ENCODE measurements at places on chromosomes 3 and 15. TPM values are rescaled to one million over a fixed set of nuclear protein-coding genes. Genes with fewer than 3 reads are reported as not detected.

DNA sequence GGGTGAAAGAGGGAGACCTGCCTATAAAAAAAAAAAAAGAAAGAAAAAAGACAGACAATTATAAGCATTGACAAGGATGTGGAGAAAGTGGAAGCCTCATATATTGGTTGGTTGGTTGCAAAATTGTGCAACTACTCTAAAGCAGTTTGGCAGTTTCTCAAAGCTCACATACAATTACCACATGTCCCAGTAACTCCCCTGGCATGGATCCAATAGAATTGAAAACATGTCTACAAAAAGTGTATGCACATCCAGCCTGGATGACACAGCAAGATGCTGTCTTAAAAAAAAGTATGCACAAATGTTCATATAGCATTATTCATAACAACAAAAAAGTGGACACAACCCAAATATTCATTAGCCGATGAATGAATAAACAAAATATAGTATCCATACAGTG lies 19.5 kb downstream of the SETMAR start:
- H3K4me1 ChIP-seq: peaks cover 4% of the 10 kb centered on the region
- H3K27ac ChIP-seq: no peak overlapping the region
- peaks cover 6% of the 10 kb centered on the region for H3K36me3 ChIP-seq
- no peak for DNase-seq

DNA sequence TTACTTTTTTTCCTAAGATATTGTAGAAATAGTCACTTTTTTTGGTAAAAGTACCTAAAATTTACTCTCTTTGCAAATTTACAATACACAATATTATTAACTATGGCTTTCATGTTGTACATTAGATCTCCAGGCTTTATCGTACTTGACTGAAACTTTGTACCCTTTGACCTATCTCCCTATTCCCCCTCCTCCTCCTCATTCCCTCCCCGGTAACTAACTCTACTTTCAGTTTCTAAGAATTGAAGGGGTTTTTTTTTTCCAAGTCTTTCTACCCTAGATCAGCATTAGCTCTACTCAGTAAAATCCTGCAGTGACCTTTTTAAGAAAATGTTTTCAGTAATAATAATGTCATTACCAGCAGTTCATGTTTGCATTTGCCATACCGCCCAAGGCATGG lies 10.1 kb downstream of the HACL1 start:
- H3K4me3 ChIP-seq: no peak overlapping the region
- peaks cover 4% of the 10 kb centered on the region for H3K4me1 ChIP-seq
- H3K27ac ChIP-seq: no peak overlapping the region

LXN gene
- total RNA-seq: 7.8 TPM

MYLK gene
- 0.34 TPM for total RNA-seq

GRCh38 chr3:17639765-17640164 lies 102.7 kb downstream of the TBC1D5 start:
- no peak for DNase-seq
- peaks cover 8% of the 10 kb centered on the region for H3K36me3 ChIP-seq
- H3K4me3 ChIP-seq: no peak overlapping the region
- no peak overlapping the region for H3K27ac ChIP-seq
- no peaks in the 10 kb centered on the region for H3K27me3 ChIP-seq

- H3K4me3 ChIP-seq: no peak overlapping the region
- H3K27ac ChIP-seq: no peak overlapping the region
- no peaks in the 10 kb centered on the region for H3K27me3 ChIP-seq
- no peak for DNase-seq
- H3K4me1 ChIP-seq: peaks cover 54% of the 10 kb centered on the region
Measured at GRCh38 chr3:47152578-47152977, 11.3 kb downstream of the SETD2 start.
